Thoracic aorta (tissue), 2 donors: ENCODE measurements at places on chromosomes 1 and 21.

GRCh38 chr1:14113841-14114567 lies 414.0 kb downstream of the PRDM2 start:
- DNase-seq, result no peak

GRCh38 chr21:45281411-45282282 lies 6.0 kb downstream of the POFUT2 start:
- no peak for DNase-seq

- DNase-seq, result no peak
These were observed 33.6 kb downstream of the CHML start for GRCh38 chr1:241606544-241606943.

GRCh38 chr1:54892586-54892985 lies 5.6 kb upstream of the DHCR24 start:
- no peak for DNase-seq

- DNase-seq, result no peak
These were observed 23.9 kb downstream of the GPR161 start for GRCh38 chr1:168112673-168113305.

- DNase-seq, result no peak
These were observed 20.8 kb downstream of the ZBTB8B start for GRCh38 chr1:32485554-32486255.

- DNase-seq, result no peak
These were observed 40.6 kb downstream of the DRAM2 start for GRCh38 chr1:111099289-111099688.

DNA sequence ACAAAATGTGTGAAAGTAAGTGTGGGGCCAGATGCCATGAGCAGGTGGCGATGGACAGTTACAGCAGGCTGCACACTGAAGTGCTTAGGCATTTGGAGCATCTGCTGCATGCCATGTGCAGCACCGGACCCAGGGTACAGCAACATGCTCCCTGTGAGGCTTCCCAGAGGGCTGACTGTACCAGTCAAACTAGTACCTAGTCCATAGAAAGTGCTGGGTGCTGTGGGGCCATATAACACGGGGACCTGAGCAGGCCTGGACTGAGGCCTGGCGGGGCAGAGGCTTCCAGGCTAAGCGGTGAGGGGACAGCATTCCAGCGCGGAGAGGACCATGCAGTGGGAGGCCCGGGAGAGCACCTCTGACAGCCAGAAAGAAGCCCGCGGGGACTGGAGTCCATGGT lies 29.9 kb upstream of the PKP1 start:
- DNase-seq, result no peak

GRCh38 chr1:62040450-62040849 lies 154.2 kb upstream of the L1TD1 start:
- no peak for DNase-seq

GRCh38 chr1:29504196-29504595 lies 267.9 kb downstream of the PTPRU start:
- no peak for DNase-seq

DNA sequence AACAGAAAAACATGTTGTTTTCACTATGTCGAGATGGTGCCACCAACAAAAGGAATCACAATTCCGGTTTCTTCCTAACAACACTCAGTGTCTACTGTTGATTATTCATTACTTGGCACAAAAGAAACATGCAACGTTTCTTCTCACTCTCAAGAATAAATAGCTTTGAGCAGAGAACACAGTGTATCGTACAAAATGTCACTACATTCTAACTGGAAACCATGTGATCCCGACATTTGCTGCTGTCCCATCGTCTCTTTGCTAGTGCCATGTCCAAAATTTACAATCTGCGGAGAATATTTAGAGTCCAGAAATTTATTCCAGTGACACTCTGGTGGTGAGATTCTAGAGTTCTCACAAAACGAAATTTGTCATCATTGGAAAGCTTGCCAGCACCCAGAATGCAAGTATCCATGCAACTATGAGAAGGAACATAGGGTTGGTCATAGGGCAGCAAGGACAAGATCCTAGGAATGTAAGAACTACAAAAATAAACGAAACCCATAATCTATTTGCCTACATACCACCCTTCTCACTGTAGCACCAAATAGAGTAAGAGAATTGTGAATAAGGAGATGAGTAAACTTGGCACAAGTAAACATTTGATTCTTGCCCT lies 505.1 kb downstream of the LTN1 start:
- DNase-seq, result no peak

- no peak for DNase-seq
These were observed 7.2 kb upstream of the GUCA2A start for GRCh38 chr1:42171679-42172266.

DNA sequence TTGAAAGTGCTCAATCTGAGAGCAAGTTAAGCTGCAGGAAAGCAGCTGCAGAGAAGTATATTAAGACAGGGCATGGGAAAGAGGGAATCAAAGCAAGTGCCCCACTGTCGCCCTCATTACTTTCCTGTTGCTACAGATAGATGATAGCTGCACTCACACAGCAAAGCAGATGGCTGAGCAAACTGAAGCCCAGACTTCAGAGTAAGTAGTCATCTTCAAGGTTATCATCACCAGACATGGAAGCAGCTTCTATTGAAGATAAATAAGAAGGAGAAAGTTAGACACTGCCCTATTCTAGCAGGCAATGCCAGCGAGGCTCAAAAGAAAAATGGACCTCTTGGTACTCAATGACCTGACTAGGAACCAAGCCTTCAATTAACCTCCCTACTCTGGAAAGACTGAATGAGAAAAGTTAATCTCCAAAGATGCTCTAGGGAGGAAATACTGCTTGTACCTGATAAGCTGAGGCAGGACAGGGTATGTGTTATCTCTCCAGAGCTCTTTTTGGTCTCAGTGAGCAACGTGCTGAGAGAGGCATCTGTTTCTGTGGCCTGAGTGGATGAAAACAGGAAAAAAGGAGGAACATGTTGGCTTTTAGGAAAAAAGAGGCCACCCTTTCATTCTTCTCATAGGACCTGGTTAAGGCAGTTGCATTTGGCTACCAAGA lies 11.1 kb upstream of the MRPL9 start:
- DNase-seq, result no peak

DNA sequence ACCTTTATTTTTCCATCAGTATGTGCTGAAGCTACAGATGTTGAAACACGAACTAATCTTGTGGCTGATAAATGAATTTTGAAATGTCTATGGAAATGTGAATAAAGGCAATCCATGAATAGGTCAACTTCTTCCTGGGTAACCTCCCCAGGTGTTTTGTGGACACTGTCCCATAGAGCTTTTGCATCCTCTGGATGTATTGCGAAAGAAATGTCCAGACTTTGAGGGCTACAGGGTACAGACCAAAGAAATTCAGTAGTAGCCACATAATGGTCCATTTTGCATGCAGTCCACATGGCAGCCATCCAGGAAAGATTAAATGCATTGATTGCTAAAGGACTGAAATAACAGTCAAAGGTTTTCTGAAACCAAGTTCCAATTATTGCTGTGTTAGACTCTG lies 21.5 kb upstream of the DARS2 start:
- no peak for DNase-seq

GRCh38 chr1:115530407-115530806 lies 111.4 kb upstream of the VANGL1 start:
- no peak for DNase-seq

DNA sequence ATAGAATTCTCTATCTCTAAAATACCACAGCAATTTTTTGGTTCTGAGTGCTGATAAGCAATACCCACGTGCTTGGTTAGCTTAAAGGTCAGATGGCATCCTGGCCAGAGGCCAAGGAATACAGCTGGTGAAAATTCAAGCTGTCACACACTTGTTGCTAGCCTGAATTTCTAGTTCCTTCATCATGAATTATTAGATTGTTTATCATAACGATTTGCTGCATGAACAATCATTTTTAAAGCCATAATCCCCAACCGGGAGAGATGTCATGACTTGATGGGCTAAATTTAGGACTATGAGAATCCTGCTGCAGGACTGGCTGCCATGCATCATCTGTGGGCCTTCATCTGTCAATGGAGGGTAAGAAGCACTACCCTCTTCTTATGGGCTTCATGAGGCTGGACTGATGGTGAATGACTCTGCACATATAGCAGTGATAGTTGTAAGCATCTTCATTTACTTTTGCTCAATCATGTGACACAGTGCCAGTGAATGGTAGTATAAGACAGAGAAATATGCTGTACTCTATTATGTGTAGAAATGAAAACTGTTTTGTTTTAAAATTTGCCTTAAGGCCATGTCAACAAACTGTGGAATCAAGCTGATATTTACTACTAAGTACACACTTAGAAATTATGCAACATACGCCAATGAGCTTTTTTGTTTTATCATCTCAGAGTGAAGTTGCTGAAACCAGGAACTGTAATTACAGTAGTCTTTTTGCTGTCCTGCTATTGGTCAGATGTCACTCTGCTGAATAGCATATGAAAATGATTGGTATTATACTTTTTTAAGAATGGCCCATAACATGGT lies 80.5 kb upstream of the RALGPS2 start:
- no peak for DNase-seq

- no peak for DNase-seq
These were observed 62.1 kb downstream of the MEF2D start for GRCh38 chr1:156438278-156438987.

DNA sequence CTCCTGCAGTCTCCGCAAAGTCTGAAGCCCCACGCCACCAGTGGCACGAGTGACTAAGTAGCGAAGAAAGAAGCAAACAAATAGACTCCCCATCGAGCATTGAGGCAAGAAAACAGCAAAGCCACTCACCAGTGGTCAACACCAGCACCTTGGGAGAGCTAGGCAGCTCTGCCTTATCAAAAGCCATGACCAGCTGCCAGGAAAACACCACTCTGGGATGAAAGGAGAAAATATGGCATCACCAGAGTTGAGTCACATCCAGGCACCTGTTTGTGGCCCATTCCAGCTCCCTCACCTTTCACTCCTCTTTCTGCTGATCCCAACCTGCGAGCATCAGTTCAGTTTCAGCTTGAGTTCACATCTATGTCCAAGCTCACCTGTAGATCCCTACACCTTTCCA lies 17.2 kb downstream of the PDZK1 start:
- no peak for DNase-seq

DNA sequence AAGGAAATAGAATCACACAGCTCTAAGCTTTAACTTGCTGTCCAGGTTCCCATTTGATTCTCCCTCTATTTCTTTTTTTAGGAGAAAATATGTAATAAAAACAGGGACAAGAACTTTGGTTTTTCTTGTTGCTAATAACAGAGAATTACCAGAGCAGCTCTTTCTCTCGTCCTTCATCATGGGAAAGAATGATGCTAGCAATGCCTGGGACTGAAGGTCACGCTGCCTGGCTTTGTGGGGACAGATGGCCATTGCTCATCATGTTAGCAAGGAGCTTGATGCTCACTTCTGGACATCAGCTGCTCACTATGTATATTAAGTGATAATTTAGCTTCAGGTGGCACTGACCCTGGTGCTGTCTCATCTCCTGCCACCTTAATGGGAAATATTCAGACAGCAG lies 77.3 kb upstream of the AKT3 start:
- no peak for DNase-seq

DNA sequence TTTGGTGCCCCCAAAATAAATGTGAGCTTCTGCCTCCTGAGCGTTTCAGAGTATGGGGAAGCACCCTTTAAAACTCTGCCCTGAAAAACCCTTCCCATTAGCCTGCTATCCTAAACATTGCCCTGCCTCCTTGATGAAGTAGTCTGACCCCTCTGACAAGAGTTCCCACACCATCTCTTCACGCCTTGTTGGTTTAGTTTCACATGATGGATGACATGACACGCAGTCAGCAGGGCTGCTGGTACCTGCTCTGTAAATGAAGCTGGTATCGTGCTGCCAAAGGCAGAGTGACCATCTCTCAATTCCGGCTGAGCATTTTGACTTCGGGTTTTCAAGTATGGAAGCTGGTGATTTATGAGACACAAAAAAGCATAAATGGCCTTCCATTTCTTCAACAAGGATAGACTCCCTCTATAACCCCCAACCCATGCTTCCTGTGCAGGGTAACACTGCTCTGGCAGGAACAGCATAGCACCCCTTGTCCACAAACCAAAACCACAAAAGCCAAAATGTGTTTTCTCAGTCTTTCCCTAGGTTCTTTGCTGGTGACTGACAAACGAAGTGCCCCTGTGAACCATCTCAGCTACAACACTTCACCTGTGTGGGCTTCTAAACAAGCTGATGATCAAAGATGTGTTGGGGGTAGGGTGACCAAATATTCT lies 444.6 kb downstream of the NUF2 start:
- DNase-seq, result no peak

DNA sequence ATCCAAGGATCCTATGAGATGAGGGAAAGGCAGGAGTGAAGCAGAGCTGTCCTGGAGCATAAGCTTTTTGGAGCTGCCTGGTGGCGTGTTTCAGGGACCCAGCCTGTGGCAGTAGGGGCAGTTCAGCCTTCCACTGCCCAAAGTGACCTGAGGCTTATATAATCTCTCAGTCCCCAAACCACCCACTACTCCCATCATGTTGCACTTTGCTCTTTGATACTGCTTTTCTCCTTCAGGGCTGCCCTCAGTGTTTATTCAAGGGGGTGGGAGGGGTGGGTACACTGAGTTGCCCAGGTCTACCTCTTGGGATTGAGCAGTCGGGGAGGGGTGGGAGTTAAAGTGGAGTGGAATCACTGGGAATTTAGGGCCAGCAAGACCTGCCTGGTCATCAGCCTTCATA lies 9.3 kb downstream of the HCN3 start:
- DNase-seq, result no peak

- no peak for DNase-seq
These were observed 5.9 kb upstream of the DSTYK start for GRCh38 chr1:205217418-205217817.

DNA sequence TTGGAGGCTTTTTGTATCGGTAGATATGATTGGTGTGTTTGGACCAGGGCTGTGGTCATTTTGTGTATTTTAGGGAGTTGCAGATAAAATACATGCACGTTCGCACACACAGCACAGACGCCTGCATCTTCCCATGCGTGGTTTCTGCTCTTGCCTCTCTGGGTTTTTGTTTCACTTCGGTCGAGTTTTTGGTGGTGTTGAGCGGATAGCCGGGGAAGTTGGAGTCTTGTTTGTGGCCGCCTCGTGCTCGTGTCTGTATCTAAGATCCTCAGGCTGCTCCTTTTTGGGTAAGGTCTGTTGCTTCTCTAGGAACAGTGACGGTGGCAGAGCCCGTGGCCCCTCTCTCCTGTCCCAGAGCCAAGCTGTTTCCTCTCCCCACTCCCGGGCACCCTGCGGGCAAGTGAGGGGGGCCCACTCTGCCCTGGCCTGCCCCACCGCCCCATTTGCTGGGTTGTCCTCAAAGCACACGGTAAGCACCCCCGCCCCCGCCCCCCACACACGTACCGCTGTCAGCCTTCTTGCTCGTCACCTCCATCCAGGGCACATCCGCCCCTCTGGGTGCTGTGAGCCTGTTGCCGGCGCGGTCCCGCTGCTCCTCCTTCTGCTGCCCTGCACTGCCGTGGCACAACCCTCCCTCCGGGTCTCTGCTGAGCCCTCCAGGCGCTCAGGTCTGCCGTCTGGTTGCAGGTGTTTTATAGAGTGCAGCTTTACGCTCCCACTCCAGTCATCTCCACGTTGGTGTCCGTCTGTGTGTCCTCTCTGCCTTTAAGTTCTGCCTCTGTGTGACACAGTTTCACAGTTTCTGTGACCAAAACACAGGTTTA lies 51.9 kb downstream of the AGPAT3 start:
- no peak for DNase-seq

GRCh38 chr1:42979896-42980800 lies 21.5 kb upstream of the SLC2A1 start:
- DNase-seq, result no peak

- no peak for DNase-seq
These were observed 16.2 kb upstream of the ACTN2 start for GRCh38 chr1:236670060-236670459.
